ENCODE measurements at places on chromosomes 2 and 18.

DNA sequence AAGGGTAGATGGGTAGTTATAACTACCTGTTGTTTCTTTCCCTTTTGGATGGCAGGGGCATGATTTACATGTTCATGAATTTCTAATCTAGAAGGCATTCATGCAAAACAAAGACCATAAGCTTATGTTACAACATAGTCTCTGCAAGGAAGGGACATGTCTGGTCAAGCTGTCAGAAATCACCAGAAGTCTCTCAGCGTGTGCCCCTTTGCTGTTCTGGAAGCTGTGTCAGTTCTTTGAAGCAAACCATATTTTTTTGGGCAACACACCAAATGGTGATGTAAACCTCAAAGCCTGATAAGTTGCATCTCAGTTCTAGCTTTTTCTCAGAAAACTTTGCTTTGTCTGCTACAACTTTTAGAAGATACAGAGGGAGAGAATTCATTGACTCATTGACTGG lies 173.5 kb upstream of the CTAGE1 start:
- DNase-seq = no peak

- no peak for DNase-seq
These were observed 25.4 kb downstream of the SESTD1 start for GRCh38 chr2:179239195-179239594.

DNA sequence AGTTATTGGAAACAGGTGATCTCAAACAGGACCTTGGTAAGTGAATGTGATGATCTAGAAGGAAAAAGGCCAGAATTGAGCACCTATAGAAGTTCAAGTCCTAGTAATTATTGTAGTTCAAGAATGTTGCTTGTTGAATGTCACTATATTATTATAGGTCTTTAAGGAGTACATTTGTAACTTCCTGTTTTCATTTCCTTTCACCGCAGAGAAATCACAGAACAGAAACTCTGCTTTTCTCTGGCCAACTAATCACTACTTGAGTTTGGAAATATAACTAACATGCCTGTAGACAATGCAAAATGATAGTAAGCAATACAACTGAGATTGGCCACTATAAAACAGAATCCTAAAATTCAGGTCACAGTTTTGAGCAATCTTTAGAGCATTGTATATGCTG lies 61.8 kb upstream of the EFEMP1 start:
- DNase-seq = no peak

DNA sequence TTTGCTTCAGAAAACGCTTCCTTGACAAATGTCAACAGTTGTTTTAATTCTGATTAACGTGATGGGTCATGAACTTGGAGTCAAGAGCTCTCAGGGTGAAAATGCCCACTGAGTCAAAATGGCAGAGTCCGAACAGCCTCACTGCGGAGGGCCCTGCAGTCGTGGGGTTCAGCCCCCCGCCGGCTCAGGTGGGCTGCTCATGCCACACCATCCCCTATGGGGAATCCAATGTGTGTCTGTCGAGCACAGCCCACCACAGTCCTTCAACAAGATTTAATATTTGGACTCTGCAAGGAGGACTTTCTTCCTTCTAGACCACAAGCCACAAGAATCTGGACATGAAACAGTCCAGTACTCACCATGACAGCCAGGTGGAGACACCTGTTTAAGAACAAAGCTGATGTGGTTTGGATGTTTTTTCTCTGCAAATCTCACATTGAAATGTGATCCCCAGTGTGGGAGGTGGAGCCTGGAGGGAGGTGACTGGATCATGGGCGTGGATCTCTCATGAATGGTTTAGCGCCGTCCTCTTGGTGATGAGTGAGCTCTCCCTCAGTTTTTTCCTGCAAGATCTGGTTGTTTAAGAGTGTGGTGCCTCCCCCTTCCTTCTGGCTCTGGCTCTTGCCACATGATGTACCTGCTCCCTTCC lies 201.0 kb downstream of the NDUFA10 start:
- no peak for DNase-seq

DNA sequence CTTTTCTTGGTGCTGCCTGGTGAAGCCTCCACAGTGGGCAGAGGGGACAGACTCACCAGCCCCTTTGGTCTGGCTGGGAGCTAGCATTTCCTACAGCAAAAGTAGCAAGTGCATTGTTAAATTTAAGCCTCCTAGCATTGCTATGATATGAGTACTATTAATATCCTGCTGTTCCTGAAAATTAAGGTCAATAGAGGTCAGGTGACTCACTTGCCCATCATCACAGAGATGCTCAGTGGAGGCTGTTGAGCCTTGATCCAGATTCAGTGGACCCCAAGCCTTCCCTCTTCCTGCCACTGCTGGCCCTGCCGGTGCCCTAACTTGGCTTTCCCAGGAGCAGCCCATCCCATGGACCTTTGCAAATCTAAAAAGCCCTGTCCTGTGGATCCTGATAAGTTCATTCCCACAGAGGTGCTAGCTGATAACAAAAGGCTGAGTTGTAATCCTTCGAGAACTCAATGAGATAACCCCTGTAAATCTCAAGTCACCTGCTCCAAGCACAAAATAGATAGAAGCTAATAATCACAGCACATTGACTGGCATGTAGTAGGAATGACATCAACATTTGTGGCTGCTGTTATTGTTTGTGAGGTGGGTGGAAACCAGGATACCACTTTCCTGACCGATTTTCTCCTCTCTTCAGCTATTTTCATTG lies 84.4 kb downstream of the THNSL2 start:
- no peak for DNase-seq

GRCh38 chr2:86243272-86243671 lies 44.0 kb downstream of the MRPL35 start:
- no peak for DNase-seq

Data from left ventricle myocardium superior (tissue), 1 donor.